Hippocampal formation (tissue), 2 donors: ENCODE measurements at places on chromosomes 6 and 20.

DNA sequence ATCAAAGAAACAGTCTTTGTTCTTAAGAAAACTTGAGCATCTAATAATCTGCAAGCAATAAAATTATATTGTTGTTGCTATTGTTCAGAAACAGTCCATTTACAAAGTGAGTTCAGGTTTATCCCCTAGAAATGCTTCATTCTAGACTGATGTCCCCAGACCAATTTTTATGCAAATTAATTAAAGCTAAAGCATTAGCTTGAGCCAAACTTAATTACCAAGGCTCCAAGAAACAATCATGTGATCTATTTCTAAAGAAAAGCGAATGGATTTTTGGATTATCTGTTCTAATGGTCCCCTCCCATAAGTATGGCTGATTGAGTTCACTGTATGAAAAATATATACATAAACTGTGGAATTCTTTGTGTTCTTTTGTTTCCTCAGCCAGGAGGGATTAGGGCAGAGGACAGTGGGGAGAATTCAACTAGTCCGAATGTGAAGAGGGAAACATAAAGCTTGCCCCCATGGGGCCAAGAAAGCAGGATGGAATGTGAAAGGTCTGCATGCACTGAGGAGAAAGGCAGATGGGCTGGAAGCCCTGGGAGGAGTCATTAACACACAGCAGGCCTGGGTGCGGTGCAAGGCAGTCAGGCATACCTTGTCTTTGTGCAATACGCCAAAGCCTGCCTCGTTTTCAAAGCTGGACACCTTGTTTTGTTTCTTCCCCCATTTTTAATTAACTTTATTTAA lies 597.1 kb downstream of the KIF16B start:
- DNase-seq: no peak

GRCh38 chr20:11867291-11867919 lies 50.3 kb upstream of the BTBD3 start:
- no peak for DNase-seq

GRCh38 chr6:117540670-117541069 lies 58.2 kb downstream of the DCBLD1 start:
- no peak for DNase-seq

DNA sequence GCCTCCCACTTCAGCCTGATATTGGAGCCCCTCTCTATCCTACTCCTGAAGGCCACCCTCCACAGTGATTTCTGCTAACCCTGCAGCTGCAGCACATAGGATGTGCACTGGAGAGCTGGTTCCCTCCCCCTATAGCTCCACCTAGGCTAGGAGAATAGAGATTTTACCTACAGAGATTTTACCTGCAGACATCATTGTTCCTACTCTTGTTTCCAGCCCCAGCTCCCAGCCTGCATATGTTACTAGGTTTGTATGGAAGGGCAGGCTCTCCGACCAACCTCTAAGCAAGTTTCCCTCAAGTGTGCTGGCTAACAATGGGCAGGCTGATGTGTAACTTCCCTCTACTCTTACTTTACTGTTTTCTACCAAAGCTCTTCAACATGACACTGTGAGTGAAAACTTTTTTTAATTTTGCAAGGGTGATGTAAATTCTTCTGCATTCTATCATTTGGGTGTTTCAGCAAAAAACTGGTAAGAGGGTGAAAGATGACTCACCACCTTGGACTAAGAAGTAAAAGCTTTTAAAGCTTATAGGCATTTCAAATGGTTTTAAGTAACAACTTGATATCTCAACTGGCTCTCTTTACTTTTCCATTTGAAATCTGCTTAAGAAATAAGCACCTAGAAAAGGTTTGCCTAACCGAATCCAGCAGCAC lies 106.8 kb downstream of the CDK19 start:
- no peak for DNase-seq

DNA sequence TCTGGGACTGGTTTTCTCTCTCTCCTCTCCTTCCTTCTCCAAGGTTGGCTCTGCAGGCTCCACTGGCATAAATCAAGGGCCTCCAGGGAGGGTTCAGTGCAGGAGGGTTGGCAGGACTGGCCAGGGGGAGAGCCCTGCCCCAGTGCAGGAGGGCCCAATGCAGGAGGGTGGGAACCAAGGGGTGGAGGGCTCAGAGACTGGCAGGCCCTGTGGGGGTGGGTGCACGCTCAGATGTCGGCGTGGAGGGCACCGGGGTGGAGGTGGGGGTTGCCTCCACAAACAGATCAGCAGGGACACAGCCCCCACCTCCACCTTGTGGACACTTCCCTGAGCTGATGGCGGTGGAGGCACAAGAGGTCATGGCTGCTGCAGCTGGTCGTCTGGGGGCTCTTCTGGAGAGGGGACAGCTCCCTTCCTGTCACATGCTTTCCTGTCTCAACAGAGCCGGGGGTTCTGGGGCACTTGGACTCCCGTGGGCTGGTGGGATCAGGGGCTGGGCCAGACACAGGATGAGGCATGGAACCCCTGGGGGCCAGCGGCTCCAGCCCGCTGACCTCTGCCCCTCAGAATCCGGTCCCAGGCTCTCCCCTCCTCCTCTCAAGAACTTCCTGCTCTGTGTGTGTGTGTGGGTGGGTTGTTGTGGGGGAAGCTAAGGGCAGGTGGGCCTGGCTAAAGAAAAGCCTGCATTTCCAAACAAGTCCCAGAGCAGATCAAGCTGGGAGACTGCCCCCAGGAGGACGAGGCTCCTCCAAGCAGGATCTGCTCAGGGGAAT lies 2.7 kb upstream of the ABHD16B start:
- no peak for DNase-seq

DNA sequence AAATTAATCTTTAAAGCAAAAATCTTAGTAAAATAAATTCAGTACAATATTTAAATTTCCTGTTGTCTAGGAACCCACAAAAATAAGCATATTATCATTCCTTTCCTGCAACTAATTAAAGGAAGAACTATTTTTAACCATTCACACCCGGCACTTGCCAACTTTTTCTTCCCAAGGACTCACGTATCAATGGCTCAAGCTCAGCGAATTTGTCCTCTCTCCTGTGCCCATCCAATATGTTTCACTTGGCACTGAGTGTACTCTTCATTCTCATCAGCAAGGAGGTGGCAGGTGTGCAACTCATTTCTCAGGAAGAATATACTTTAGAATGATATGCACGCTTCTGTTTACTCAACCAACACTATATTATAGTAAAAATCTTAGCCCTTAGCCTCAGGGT lies 419.4 kb downstream of the C6orf118 start:
- no peak for DNase-seq
